ENCODE measurements at places on chromosomes 5 and 9.

DNA sequence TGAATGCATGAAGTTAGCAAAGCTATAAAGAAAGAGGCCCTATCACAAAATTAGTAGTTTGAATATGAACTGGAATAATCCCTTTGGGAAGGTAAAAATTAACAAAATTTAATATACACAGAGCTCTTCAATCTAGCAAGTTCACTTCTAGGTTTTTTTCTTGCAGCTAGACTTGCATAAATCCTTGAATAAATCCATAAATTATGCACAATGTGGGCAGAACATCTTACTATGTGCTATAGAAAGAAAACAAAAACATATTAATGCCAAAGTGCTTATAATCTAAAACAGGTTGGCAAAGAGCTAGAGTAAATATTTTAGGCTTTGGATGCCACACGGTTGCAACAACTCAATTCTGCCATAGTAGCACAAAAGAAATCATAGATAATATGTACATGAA is 138.5 kb upstream of the FREM1 start:
- no peak for DNase-seq

DNA sequence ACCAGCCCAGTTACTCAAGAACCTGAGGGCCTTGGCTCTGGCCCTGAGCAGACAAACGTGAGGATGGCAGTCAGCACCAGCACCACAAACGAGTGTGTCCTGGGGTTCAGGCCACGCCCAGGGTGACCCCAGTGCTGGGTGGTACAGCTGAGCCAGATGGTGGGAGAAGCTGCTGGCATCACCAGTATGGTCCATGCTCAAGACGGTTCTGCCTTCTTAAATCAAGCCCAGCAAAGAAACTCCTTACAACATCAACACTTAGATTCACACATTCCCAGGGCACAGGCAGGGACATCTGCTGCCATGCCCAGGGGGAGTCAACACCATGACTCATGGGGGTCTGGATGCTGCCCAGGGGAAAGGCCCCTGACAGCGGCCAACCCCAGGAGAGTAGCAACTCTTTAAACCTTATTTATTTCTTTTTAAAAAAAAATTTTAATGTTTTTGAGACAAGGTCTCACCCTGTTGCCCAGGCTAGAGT is 31.3 kb downstream of the IPPK start:
- DNase-seq: no peak

- peak; percentile 27 for DNase-seq
These were observed 1.3 kb downstream of the FGF1 start for GRCh38 chr5:142684508-142685041.

GRCh38 chr5:127298656-127299055 is 8.1 kb downstream of the MEGF10 start:
- no peak for DNase-seq

DNA sequence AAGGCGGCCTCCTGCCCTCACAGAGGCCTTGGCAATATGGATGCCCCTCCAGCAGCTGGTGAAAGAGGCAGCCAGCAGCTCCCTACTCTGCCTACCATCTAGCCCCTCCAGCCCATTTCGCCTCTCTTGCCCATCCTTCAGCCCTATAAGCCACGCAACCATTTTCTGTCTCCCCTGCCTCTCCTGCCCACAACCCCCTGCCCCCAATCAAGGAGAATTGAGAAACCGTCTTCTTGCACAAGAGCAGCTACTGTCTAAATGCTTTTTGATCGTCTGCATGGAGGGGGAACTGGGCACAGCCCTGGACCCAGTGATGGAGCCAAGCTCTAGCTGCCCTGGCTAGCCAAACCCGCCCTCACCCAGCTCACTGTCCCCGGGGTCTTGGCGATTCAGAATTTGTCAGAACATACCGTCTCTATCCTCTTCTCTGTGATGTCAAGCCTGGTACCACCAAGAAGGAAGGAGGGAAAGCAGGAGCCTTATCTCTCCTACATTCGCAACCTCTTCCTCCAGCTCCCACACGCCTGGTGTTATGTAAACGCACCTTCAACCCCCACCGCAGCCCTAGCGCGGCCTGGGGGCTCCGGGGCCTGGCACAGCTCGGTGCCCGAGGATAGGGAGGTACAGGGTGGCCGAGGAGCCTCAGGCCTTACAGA is 1.2 kb downstream of the SPRY4 start:
- no peak for DNase-seq

DNA sequence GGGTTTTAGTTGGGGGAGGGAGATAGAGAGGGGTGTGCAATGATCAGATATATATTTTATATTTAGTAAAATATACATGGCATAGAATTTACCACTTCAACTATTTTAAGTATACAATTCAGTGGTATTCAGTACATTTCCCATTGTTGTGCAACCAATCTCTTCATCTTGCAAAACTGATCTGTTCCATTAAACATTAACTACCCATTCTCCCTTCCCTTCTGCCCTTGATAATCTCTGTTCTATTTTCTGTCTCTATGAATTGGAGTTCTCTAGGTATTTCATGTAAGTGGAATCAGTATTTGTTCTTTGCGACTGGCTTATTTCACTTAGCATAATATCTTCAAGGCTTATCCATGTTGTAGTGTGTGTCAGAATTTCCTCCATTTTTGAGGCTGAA is 38.6 kb downstream of the TGFBI start:
- DNase-seq: no peak

- no peak for DNase-seq
These were observed 188.1 kb upstream of the DMRT1 start for GRCh38 chr9:653421-653820.

DNA sequence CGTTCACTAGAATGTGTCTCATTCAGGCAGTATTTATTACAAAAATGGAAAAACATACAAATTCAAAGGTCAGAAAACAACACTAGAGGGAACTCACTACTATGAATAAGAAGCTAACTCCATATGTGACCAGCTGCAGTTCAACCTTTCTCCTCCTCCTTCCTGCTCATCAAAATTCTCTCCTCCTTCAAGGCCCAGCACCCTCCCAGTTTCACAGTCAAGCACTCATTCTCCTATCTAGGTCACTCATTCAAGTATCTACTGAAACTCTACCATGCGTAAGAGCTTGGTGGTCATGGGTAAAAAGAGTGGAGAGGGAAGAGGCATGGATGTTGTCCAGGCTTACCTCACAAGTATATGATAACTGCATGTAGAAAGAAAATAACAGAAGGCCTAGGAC is 27.7 kb downstream of the ECPAS start:
- no peak for DNase-seq

GRCh38 chr9:129998491-129999140 is 44.4 kb downstream of the FNBP1 start:
- DNase-seq: no peak

DNA sequence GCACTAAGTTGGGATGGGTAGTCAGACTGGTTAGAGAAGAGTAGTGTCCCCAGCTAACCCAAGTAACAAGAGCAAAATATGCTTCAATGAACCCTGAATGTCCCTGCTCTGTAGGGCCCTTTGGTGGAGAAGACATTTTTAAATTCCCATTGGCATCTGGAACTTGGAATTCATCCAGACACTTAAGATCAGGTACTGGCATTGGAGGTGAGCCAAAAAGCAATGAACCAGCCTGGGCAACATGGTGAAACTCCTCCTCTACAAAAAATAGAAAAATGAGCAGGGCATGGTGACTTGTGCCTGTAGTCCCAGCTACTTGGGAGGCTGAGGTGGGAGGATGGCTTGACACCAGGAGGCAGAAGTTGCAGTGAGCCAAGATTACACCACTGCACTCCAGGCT is 58.9 kb upstream of the ZNF618 start:
- DNase-seq: no peak

GRCh38 chr5:78265163-78265562 is 29.3 kb downstream of the AP3B1 start:
- no peak for DNase-seq

All from AG08396 (cell line).